Heart left ventricle (tissue), 16 donors: ENCODE measurements at places on chromosomes 5 and 9. TPM values are rescaled to one million over a fixed set of nuclear protein-coding genes. Genes with fewer than 3 reads are reported as not detected.

SLC6A19 gene
- not detected for total RNA-seq

FEM1C gene
- 39.7 TPM for total RNA-seq

SLC12A7 gene
- total RNA-seq = 89.9 TPM

SPATA31D4 gene
- total RNA-seq = not detected

DNA sequence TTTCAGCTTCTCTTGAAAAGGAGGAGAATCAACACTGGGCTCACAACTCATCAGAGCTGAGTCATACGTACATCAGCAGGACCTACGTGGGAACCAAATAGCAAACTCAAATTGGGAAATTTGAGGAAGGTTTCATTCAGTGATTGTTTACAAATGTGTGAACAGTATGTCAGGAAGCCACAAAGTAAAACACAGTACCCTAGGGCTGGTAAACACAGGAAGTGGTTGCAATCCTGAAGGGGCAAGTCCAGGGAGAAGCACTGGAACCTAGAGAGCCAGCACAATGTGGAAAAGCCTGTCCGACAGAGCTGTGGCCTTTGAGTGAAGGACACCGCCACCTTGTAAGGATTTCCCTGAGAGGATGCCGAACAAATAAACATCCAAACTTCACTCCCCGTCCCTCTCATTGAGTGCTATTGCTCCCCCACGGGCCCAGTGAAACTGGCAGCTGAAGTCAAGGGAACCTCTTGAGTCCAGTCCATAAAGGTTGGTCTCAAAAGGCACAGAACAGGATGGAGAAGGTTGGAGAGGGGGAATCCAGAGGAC lies 26.7 kb upstream of the RICTOR start:
- H3K27me3 ChIP-seq = no peaks in the 10 kb centered on the region
- no peak for DNase-seq
- no peaks in the 10 kb centered on the region for H3K36me3 ChIP-seq
- no peak overlapping the region for H3K27ac ChIP-seq
- H3K4me1 ChIP-seq = no peaks in the 10 kb centered on the region

DNA sequence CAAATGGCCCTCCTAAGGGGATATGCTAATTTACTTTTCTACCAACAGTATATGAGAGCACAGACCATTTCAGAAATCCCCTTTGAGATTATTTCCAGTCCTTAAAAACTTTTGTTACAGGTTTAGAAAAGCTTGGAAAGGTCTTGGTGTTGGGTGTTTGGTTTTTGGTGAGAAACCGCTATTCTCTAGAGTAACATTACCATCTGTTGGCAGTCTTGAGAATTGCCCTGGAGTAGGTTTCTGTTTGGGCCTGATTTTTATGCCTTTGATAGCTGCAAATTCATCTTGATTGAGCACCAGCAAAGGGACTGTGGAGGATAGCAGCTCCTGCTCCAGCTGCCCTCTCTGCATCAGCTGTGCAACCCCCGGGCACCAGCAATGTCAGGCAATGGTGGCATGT lies 8.0 kb downstream of the NUDT2 start:
- H3K36me3 ChIP-seq = peaks cover 34% of the 10 kb centered on the region
- no peaks in the 10 kb centered on the region for H3K27me3 ChIP-seq
- no peak overlapping the region for H3K27ac ChIP-seq
- H3K4me1 ChIP-seq = peaks cover 16% of the 10 kb centered on the region
- no peak for DNase-seq
- no peak overlapping the region for H3K4me3 ChIP-seq

- no peak overlapping the region for H3K4me3 ChIP-seq
- no peaks in the 10 kb centered on the region for H3K4me1 ChIP-seq
- no peaks in the 10 kb centered on the region for H3K27me3 ChIP-seq
- no peaks in the 10 kb centered on the region for H3K36me3 ChIP-seq
- H3K27ac ChIP-seq = no peak overlapping the region
- DNase-seq = no peak
These were observed 47.0 kb upstream of the HOMER1 start for GRCh38 chr5:79560771-79561524.

DNA sequence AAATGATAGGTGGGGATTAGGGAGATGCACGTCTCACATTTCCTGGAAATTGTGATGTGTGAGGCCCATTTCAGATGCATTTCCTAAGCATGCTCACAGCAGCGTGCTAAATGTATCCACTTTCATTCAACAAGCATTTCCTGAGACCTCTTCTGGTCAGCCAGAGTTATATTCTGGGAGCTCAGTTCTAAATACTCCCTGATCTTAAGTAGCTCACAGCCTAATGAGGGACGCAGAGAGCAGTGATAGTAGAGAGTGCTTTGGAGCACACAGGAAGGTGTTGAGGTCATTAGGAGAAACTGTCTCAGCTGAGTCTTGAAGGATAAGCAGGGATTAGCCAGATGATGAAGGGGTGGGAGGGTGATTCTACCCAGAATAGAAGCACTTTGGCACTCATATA lies 46.2 kb upstream of the FSD1L start:
- H3K4me1 ChIP-seq = no peaks in the 10 kb centered on the region
- H3K27me3 ChIP-seq = no peaks in the 10 kb centered on the region

DNA sequence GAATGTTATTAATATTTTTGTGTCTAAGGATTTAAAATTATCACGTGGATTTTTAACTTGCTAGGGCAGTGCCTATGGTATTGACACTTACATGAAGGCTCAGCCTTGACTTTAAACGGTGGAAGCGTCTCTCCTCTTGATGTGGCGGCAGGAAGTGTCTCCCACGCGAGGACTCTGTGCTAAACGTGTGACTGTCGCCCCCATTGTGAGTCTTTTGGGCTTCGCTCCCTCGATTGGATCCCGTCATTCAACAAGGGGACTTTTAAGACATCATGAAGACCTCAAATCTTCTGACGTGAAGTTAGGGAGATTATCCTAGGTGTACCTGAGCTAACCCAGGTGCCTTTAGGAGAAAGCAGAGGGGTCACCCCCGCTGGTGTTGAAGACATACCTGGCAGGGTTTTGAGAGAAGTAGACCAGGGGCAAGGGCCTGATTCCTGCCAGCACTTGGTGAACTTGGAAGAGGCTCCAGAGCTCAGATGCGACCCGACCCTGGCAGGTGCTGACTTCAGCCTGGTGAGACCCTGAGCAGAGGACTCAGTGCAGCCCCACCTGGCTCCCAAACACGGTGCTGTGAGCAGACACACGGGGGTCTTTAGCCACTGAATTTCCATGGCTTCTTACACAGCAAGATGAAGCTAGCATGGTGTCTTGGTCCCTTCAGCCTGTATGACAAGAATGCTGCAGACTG lies 55.7 kb upstream of the IRX4 start:
- no peak for DNase-seq
- no peak overlapping the region for H3K27ac ChIP-seq
- H3K27me3 ChIP-seq = peaks cover 2% of the 10 kb centered on the region
- H3K4me3 ChIP-seq = no peak overlapping the region

- H3K4me1 ChIP-seq = no peaks in the 10 kb centered on the region
- no peak overlapping the region for H3K27ac ChIP-seq
- H3K4me3 ChIP-seq = no peak overlapping the region
These were observed 38.9 kb downstream of the AHRR start for GRCh38 chr5:360257-361027.

GRCh38 chr9:38360839-38361472 lies 31.5 kb upstream of the ALDH1B1 start:
- H3K27me3 ChIP-seq = no peaks in the 10 kb centered on the region
- DNase-seq = no peak
- H3K36me3 ChIP-seq = no peaks in the 10 kb centered on the region
- no peak overlapping the region for H3K4me3 ChIP-seq
- H3K27ac ChIP-seq = no peak overlapping the region

DNA sequence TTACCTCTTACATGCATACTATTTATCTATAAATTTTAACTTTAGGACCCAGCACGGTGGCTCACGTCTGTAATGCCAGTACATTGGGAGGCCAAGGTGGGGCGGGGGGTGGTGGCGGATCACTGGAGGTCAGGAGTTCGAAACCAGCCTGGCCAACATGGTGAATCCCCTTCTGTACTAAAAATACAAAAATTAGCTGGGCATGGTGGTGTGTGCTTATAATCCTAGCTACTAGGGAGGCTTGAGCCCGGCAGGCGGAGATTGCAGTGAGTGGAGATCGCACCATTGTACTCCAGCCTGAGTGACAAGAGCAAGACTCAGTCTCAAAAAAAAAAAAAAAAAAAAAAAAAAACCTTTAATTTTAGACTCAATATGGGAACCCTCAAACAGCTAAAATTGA lies 1582.6 kb upstream of the NUDT12 start:
- H3K4me1 ChIP-seq = no peaks in the 10 kb centered on the region
- H3K36me3 ChIP-seq = no peaks in the 10 kb centered on the region
- H3K27me3 ChIP-seq = no peaks in the 10 kb centered on the region
- no peak overlapping the region for H3K27ac ChIP-seq
- DNase-seq = no peak

- peak overlapping the region; percentile 26 for H3K27ac ChIP-seq
- no peak for DNase-seq
- no peaks in the 10 kb centered on the region for H3K36me3 ChIP-seq
These were observed 238.8 kb upstream of the PCSK5 start for GRCh38 chr9:75651709-75652108.

DNA sequence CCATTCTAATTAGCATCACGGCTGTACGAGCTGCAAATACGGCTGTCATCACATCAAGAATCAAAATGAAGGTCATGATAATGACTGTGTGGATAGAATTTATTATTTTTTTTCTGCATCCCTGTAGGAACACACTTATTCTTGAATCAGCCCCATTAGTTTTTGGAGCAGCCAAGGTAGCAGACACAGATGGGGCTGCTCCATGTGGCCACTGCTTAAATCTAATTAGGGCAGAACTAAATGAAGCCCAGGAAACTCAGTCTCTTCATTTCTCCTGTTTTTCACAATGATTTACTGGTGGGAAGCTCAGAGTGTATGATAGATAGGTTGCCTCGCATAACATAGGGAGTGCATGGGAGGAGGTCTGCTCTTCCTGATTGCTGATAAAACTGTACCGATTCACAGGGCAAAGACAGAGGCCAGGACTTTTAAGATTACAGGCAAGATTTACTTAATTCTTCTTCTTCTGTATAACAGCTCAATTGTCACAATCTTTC lies 275.5 kb downstream of the GLIS3 start:
- no peaks in the 10 kb centered on the region for H3K4me1 ChIP-seq
- no peak overlapping the region for H3K4me3 ChIP-seq
- H3K27me3 ChIP-seq = no peaks in the 10 kb centered on the region
- no peaks in the 10 kb centered on the region for H3K36me3 ChIP-seq
- no peak for DNase-seq

GRCh38 chr9:127096208-127096607 lies 26.2 kb downstream of the ANGPTL2 start:
- H3K27ac ChIP-seq = no peak overlapping the region
- H3K27me3 ChIP-seq = no peaks in the 10 kb centered on the region
- peaks cover under 1% of the 10 kb centered on the region for H3K4me1 ChIP-seq
